ENCODE measurements at places on chromosomes 6 and 20.

GRCh38 chr6:123201869-123202372 is 205.9 kb downstream of the CLVS2 start:
- DNase-seq = no peak

- no peak for DNase-seq
These were observed 74.3 kb downstream of the TNFRSF21 start for GRCh38 chr6:47235421-47235820.

DNA sequence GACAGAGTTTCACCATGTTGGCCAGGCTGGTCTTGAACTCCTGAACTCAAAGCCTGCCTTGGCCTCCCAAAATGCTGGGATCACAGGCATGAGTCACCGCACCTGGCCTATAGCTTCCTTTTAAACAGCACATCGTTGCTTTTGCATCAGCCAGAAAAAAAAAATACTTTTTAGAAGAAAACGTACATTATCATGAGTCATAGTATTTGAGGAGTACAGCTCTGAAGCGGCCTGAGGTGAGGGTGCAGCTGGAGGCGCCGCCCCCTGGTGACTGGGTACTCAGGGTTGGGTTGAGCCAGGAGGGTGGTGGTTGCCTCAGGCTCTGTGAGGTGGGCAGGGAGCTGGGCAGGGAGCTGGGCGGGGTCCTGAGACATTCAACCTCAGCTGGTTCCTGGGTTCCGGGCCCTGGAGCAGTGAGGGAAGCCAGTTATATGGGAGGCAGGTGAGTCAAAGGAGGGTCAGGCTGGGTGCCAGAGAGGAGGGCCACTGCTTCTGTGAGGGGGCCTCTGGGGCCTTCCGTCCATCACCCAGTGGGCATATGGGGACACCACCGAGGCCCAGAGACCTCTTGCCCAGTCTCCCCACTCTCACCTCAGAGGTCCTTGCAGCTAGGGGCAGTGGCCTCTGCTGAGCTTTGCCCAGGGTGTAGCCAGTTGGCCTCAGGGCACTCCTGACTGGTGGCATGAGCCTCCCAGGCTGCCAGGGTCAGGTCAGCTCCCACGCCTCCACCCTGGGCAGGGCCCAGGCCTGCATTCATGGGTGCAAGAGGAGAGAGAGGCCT is 11.7 kb upstream of the ID1 start:
- no peak for DNase-seq

DNA sequence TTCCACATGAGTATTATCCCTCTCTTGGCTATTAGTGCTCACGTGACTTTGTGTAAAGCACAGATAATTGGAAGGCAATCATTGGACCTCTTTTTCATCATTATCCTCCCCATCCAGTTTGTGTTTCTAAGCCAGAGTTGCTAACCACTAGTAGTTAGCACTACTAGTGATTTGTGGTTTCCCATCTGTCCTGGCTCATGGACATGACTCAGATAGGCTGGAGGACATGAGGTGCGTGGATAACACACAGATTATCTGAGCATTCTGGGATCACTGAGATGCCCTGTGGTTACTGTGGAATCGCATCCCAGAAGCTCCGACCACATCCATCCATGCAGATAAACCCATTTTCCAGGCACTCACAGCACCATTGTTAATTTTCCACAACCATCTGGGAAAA is 123.8 kb upstream of the NAA20 start:
- DNase-seq = no peak

GRCh38 chr6:125983246-125983945 is 2.9 kb upstream of the TRMT11 start:
- DNase-seq = no peak

- DNase-seq = no peak
These were observed 437.3 kb downstream of the HDGFL1 start for GRCh38 chr6:23006656-23007055.

DNA sequence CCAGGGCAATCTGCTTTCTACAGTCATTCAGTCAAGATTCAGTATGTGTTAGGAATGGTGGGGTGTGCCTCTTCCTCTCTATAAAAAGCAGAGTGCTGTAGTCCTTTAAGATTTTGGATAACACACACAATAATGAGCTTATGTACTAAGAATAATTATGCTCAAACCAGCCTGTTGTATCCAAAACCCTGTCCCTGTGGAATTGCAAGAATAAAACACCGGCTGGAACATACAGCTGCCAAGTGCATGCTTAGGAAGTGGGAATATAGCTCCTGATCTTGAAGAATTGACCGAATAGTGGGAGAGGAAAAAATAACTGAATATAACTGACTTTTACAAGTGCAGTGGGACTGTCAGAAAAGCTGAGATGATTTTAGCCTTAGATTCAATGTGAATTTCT is 979 bp upstream of the MOCS1 start:
- peak; percentile 36 for DNase-seq

DNA sequence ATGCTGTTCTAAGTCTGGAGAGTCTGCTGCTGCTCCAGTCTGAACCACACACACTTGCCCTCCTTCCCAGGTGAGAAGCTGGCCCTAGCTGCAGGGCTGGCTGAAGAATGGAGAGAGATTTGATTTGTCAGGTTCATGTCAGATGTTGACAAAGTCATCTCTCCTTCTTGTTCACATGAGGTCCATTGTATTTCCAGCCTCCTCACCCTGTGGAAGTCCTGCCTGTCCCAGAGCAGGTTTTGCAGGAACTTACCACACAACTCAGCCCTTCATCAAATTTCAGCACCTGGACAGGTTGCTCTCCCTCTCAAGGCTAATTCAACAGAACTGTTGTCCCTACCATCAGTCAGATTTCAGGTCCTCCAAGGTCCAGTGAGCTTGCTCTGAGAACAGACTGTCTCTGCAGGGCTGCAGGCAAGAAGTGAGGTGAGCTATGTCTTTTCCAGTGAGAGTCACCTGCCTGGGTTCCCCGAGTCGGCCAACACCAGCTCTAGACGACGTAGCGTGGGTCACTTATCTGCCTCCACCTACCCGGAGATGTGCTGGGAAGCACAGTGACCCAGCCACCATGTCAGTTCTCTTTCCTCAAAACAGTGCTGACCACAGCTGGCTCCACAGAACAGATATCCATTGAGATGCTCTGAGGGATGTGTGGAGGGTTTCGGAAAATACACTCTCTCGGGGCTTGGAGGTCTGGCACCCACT is 58.0 kb upstream of the CD93 start:
- DNase-seq = no peak

GRCh38 chr6:132122871-132123270 is 171.7 kb upstream of the CCN2 start:
- no peak for DNase-seq

GRCh38 chr6:109082188-109082577 is 12.5 kb downstream of the SESN1 start:
- peak; percentile 27 for DNase-seq

Data from NCI-H82 (cell line).